ENCODE measurements at places on chromosomes 6 and 20. TPM values are rescaled to one million over a fixed set of nuclear protein-coding genes. Genes with fewer than 3 reads are reported as not detected.

SYNCRIP gene
- 56.4 TPM for polyA plus RNA-seq

HLA-DRB1 gene
- 287 TPM for polyA plus RNA-seq

PCSK2 gene
- not detected for polyA plus RNA-seq

DDR1 gene
- polyA plus RNA-seq: 1.2 TPM

SSTR4 gene
- polyA plus RNA-seq: not detected

ATP6V1G2 gene
- 1.1 TPM for polyA plus RNA-seq

GSTA2 gene
- polyA plus RNA-seq: not detected

FKBP1C gene
- 0.40 TPM for polyA plus RNA-seq

LY6G6F gene
- not detected for polyA plus RNA-seq

RSPO3 gene
- not detected for polyA plus RNA-seq

SAMD3 gene
- 35.8 TPM for polyA plus RNA-seq

SPATA2 gene
- 2.4 TPM for polyA plus RNA-seq

FAXC gene
- polyA plus RNA-seq: not detected

Measured in CD4-positive, CD25-positive, alpha-beta regulatory T cell (primary cell).